ENCODE measurements at places on chromosomes 4 and X. TPM values are rescaled to one million over a fixed set of nuclear protein-coding genes. Genes with fewer than 3 reads are reported as not detected.

The SLITRK2 gene
- 0.07 TPM for total RNA-seq

DNA sequence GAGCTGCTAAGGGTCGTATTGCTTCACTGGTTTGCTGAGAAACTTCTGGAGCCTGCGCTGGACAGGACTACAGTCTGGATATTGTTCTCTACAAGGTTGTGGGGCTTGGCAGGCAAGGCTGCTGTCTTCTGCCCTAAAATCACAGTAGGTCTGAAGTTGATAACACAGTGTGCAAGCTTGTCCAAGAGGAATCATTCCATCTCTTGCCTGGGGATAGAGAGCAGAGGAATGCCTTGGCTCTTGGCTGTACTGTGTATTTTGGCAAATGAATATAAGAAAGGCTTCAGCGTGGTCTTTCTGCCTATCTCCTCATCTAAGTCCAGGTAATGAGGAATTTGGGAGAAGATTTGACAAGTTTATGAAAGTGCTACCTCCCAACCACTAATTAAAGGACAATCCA, 9.4 kb upstream of the RASL11B start:
- no peak for DNase-seq

DNA sequence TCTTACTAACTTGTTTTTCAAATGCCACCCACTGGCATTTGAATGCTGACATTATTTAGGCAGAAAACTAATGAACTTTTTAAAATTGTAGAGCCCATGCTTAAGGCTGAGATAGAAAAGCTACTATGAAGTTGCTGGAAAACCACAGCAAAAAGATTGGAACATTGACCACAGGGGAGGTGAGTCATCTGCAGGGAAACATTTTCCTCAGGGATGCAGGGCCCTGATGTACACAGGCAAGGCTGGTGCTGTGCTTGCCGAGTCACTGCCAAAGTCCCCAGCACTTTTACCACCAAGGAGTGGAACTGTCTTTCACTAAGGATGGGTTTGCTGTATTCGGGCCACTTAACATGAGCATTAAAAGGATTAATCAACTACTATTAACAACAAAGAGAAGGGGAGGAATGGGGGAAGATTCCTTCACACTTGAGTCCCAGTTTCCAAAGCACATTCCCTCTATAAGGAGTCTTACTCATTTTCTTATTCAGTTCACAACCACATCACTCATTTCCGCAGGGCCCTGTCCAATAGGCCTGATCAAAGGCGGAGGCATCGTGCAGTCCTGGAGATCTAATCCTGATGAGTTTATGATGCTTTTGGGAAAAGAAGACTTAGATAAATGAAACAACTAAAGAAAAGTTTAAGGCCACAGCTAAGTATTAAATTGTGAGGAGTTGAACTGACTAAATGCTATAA, 202.9 kb upstream of the NPY2R start:
- DNase-seq: peak; percentile 28

- no peak for DNase-seq
Observed at GRCh38 chr4:25092139-25092538, 61.4 kb upstream of the LGI2 start.

DNA sequence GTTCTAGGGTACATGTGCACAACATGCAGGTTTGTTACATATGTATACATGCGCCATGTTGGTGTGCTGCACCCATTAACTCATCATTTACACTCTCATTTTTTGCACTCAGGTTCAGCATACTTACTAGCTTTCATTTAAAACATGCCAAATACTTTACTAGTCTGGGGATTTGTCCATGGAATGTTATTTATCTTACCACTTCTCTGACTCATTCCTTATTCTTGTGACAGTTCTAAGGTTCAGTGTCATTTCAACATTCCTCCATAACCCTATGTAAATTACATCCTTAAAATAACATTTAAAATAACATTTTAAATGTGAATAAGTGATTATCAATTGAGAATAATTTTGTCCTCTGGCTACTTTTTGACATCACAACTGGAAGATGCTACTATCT, 19.5 kb upstream of the SYTL5 start:
- DNase-seq: no peak
